ENCODE measurements at places on chromosomes 7 and 10.

DNA sequence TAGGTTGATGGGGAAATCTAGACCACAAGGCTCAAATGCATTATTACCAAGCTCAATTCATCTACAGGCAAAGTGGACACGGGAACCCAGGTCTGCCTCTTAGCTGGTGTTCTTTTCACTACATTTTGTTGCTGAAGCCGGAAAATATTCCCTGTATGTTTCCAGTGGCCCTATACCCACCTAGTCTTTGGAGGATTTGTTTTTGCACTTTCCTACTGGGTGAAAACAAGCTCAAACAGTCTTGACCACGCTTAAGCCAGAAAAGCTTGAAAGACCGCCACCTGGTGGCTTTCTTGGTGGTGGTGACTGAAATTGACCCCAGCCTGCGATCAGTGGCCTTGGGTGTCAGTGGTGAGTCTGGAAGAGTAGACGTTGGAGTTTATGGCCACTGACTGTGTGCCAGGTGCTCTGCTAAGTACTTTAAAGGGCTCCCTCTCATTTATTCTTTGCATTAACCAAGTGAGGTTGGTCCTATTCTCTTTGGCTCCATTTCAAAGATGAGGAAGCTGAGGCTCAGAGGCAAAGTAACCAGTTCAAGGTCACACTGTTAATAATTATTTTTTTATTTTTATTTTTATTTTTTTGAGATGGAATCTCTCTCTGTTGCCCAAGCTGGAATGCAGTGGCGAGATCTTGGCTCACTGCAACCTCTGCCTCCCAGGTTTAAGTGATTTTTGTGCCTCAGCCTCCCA is 11.1 kb upstream of the CRTAC1 start:
- DNase-seq = peak; percentile 73

DNA sequence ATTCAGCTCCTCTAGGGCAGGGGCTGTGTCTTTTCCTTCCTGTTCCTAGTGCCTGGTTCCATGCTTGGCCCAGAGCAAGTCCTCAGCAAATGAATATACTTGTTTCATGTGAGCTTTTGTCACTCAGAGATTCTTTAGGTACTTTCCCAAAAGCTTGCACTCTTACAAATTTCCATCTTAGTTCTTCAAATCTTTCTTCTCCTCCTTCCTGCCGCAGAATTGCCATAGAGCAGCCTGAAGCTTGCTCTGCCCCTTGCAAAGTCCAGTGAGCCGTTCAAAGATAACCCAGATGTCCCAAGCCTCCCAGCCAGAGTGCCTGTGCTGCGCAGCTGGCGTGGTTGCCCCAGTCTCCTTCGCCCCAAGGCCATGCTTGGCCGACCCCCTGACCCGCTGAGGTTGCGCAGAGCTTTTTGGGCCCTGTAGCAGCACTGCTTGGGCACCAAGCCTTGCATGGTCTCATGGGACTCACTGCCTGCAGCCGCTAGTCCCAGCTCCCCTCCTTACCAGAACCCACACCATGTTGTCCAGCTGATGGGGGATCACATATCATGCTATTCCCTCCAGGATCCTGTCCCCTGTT is 20.7 kb downstream of the CHST3 start:
- no peak for DNase-seq

- DNase-seq = no peak
Observed at GRCh38 chr10:132984801-132985545, 42.6 kb upstream of the CFAP46 start.

DNA sequence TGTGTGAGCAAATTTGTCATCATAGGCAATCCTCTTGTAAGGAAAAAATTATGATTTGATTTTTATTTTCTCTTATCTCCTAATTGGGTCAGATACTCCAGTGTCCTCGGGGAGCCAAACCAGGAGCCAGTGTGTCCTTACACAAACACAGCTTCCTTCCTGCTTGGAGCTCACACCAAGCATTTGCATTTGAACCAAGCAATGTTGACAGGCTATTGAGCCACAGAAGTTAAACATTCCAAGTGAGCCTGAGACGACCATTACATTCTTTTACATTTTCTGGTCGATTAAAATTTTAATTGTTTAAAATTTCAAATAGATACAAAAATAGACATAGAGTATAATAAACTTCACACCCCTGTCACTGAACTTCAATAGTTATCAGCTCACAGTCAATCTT is 194.8 kb downstream of the CFTR start:
- no peak for DNase-seq

DNA sequence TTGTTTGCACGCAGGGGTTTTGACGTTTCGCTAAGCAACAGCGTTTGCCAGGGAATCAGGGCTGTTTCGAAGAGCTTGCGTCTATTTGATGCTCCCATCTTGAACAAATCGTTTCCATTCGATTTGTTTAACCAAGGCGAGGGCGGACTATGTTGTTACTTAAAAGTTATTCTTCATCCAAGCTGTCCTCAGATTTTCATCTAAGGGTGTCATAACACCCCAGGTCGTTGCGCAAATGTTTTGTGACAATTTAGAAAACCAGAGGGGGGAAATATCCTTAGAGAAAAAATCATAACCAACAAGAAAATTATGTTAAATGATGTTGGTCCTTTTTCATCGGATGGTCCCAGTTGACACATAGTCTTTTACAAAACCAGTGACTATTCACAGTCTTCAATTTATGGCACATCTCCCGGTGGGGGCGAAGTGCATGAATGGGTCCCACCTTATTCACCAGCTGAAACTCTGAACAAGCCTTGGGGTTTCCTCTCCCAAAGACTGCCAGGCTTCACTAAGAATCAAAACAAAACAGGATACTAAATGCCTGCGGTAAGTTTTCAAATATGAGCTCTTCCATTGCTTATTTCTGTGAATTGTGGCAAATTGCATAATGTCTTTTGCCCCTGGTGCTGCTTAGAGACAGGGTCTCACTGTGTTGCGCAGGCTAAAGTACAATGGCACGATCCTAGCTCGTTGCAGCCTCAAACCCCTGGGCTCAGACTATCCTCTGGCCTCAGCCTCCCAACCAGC is 109.9 kb downstream of the REEP3 start:
- DNase-seq = peak; percentile 26

- peak; percentile 37 for DNase-seq
Observed at GRCh38 chr7:70566671-70567070, 565.3 kb upstream of the GALNT17 start.

DNA sequence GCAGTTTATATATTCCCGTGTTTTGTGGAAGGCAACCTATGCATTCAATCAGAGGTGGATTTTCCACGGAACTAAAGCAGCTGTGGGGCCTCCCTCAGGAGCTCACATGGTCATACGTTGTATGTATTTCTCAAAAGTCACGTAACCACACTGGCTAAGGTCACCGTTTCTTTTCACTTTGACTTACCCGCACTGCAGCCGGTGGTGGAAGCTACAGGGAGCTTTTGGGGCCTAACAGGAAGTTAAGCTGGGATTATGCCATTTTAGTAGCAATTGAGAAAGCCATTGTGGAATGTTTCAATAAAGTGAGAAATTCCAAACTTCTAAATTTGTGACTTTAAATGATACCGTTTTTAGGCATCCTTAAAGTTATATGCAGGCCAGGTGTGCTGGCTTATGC is 111.2 kb upstream of the KLF6 start:
- no peak for DNase-seq

DNA sequence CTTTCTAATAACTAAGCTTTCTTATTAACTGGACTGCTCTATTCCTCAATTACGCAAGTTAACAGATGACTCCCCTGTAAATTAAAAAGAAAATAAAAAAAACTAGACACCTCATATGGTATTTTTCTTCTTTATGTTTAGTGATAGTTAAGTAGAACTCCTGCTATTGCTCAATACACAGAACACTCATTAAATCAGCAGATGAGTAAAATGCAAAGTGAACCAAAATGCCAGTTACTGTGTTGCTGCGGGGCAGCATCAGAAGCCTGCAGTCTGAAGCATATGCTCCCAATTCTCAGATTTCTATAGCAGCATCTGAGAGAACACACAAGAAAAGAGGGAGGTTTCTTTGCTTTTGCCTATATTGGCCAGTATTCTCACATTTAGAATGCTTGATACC is 28.4 kb downstream of the CDK6 start:
- DNase-seq = no peak

- DNase-seq = peak; percentile 85
Observed at GRCh38 chr7:134514663-134515062, 12.7 kb upstream of the AKR1B10 start.

Measured in astrocyte of the hippocampus (primary cell).